Astrocyte of the spinal cord (primary cell): ENCODE measurements at places on chromosomes 11 and 22.
A peak's percentile ranks its signal among the peaks of the same experiment; 100 is the strongest.

GRCh38 chr11:83115551-83115950 lies 41.4 kb upstream of the PCF11 start:
- DNase-seq = peak; percentile 13

DNA sequence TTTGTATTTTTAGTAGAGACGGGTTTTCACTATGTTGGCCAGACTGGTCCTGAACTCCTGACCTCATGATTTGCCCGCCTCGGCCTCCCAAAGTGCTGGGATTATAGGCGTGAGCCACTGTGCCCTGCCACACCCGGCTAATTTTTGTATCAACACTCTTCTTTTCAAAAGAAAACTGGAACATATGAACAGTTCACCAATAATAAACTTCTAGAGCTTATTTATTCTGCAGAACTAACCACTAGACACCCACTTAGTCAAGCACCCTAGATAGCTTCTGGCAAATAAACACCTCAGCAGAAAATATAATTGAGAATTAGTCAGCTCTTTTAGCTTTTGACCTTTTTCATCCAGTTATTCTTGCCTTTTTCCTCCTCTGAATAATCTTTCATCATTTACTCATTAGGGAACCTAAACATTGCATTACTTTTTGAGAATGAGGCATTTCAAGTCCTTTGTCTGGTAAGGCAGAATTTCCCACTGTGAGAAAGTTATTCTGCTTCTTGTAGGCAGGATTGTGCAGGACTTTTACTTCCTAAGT lies 27.3 kb upstream of the TMEM41B start:
- DNase-seq = no peak

- no peak for DNase-seq
These were observed 402.4 kb downstream of the MN1 start for GRCh38 chr22:27399161-27399560.

- DNase-seq = peak; percentile 7
These were observed 546 bp downstream of the GNB1L start for GRCh38 chr22:19853879-19854777.

- no peak for DNase-seq
These were observed 262.3 kb downstream of the CADM1 start for GRCh38 chr11:115241899-115242298.

GRCh38 chr22:25437414-25438160 lies 126.9 kb upstream of the GRK3 start:
- DNase-seq = no peak

GRCh38 chr11:133579165-133580031 lies 47.1 kb upstream of the OPCML start:
- no peak for DNase-seq

DNA sequence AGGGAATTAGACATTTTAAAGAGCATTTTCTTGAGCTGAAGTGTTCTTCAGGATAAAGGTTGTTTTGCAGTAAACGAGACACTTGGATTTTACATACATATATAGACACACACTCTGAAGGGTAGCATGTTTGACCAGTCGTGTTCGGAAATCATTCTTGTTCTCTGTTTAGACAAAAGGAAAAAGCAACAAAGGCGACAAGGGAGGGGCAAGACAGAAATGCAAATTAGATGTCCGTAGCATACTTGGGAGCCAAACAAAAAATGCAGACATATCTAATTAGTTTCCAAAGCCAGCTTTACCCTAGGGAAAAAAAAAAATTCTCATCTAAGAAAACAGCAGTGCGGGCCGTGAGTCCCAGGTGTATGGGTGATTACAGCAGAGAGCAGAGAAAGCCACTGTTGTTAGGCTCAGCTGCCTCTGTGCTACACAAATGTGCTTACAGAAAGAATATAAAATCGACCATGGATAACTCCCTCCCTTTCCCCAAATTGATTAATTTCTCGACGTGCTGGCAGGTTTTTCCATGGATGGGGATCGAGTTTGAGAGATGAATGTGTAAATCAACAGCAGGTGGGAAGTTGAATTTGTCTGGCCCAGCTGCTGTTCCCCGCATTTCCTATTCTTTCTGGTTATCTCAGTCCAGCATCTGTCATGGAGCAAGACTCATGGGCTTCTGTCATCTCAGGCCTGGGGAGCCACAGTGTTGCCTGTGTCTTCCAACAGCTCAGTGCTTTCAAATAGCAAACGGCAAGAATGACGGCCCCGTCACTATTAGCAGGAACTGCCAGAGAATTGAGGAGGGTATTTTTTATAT lies 176.5 kb upstream of the TTC12 start:
- DNase-seq = no peak

GRCh38 chr11:61061081-61061826 lies 41.0 kb upstream of the CD5 start:
- DNase-seq = peak; percentile 17

GRCh38 chr11:15586741-15587473 lies 472.2 kb downstream of the INSC start:
- DNase-seq = no peak

GRCh38 chr11:60077981-60078380 lies 10.5 kb upstream of the MS4A2 start:
- DNase-seq = no peak

- no peak for DNase-seq
These were observed 1.1 kb downstream of the ALG8 start for GRCh38 chr11:78138291-78138690.

DNA sequence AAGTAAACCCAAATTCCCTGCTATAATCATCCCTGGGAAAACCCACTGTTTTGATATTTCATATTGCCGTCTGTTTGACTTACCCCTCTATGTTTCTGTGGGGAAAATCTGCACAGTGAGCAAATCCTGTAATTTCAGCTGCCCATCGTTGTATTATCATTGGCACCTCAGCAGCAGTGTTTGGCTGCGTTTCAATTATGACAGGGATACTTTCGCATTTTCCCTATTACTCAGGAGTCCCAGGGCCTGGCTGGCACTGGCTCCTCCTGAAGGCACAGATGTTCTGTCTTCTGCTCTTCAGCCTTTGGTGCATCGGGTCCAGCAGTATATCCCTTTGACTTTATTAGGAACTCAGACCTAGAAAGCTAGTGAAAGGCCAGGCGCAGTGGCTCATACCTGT lies 12.2 kb upstream of the MMP12 start:
- DNase-seq = no peak

- no peak for DNase-seq
These were observed 1.4 kb downstream of the MFNG start for GRCh38 chr22:37484480-37485394.

GRCh38 chr11:78262238-78262637 lies 73.5 kb downstream of the USP35 start:
- no peak for DNase-seq

DNA sequence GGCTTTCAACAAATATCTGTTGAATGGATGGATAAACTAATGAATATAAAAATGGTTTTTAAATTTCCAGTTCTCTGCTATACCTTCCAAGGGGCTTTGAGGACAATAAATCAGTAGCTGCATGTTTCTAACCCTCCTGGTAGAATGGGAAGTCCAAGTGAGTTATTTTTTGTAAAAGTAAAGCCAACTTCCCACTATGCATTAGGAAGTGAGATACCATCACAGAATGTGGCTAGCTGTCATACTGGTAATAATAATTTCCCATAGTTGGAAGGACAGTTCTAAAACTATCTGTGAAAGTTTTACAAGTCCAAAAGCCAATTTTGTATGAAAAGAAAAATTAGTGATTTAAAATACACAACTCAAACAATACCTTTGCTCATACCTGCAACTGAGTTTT lies 50.0 kb downstream of the TMEM123 start:
- no peak for DNase-seq

DNA sequence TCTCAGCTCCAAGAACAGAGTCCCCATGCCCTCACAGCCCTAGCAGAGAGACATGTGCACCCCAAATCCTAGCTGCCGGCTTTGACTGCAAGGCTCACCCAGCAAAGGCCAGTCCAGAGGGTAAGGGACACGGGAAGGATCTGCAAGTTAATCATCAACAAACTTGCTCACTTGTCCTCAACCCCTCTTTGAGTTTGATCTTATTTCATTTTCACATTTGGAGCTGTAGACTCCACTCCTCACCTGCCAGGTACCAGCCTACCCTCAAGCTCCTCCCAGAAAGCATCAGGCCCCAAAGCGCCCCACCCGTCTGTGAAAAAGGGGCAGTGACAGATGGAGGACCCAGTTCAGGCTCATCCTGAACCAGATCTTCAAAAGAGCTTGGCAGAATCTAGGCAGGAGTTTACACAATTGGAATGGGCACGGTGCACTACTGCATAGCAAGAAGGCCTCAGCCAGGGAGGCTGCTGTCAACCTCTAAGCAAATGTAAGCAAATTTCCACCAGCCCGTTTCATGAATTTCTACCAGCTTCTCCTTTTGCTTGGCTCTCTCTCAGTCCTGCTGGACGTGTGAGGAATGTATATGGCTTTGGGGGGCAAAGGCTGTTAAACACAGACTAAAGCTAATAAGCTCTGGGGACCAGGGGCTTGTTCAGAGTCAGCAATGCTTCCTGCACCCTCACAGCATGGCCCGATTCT lies 5.5 kb downstream of the EHD1 start:
- DNase-seq = no peak

GRCh38 chr11:90135016-90135415 lies 553 bp downstream of the NAALAD2 start:
- peak; percentile 3 for DNase-seq

DNA sequence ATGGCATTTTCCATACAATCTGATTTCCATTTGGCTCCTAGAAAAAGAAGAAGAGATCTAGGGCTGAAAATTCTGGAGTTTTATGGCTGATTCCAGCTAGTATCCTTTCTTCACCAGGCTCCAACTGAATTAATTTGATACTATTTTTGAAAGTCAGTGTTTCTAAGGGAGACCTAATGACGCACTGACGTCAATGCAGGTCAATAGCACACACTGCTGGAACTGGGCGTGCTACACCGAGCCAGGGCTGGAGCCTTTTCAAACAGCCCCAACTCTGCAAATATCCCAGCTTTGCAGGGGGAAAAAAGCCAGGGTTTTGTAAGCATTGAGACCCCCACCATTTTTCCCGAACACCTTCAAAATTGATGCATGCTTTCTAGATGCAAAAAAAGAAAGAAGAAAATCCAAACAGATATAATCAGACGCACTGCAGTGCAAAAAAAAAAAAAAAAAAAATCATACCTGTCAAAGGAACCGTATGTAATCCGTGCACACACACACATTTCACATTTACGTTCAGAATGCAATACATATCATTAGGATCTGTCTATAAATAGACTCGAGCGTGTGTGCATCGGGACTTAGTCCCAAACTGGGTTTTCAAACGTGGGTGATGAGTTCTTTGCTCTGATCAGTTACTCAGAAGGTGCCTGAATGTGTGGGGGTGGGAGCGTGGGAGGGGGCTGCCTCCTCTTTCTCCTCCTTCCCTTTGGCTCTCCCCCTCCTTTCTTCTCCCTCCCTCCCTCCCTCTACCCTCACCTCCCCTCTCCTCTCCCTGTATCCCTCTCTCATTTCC lies 124.5 kb upstream of the HSD17B12 start:
- peak; percentile 36 for DNase-seq

- peak; percentile 17 for DNase-seq
These were observed 8.4 kb downstream of the PPME1 start for GRCh38 chr11:74179234-74180052.

DNA sequence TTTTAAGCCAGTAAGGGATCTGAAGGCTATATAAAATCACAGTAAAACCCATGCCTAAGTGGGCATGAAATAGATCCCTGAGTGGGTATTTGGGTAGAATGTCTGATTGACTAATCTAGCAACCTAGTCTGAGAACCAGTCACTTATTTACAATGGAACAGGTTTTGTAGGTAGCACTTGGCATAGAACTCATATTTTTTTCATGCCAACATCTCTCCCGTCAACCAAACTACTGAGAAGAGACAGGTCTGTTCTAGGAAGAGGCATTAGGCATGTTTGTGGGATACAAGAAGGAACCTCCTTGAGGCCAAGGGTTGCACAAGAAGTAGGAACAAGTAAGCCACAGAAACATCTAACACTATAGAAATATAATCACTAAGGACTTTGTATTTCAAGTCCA lies 840.4 kb upstream of the TENM4 start:
- DNase-seq = no peak
